ENCODE measurements at places on chromosomes 12 and 14.

GRCh38 chr14:99685596-99685995 lies 1.5 kb downstream of the CYP46A1 start:
- DNase-seq: no peak

DNA sequence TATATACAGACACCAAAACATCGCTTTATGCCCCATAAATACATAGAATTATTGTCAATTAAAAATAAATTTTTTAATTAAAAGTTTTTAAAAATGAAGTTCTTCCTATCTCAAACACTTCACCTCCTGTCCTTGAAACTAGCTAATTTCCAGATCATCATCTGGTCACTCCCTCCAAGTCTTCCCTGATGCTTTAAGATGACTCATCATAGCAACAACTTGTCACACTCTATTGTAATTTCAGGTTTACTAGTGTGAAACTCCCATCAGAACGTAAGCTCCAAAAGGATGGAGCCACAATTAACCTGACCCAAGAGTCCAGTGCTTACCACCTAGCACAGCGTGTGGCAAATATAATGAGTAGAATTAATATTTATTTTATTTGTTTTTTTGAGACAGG lies 16.3 kb downstream of the GXYLT1 start:
- DNase-seq: no peak

DNA sequence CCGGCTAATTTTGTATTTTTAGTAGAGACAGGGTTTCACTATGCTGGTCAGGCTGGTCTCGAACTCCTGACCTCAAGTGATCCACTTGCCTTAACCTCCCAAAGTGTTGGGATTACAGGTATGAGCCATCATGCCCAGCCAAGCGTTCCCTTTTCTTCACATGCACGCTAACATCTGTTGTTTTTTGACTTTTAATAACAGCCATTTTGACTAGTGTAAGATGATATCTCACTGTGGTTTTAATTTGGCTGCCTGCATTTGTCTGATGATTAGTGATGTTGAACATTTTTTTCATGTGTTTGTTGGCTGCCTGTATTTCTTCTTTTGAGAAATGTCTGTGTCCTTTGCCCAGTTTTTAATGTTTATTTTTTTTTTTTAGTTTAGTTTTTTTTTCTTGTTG lies 10.2 kb upstream of the YARS2 start:
- DNase-seq: no peak

GRCh38 chr14:100305324-100306100 lies 732 bp downstream of the SLC25A29 start:
- peak; percentile 60 for DNase-seq

GRCh38 chr12:128783129-128783574 lies 40.6 kb downstream of the SLC15A4 start:
- DNase-seq: no peak

DNA sequence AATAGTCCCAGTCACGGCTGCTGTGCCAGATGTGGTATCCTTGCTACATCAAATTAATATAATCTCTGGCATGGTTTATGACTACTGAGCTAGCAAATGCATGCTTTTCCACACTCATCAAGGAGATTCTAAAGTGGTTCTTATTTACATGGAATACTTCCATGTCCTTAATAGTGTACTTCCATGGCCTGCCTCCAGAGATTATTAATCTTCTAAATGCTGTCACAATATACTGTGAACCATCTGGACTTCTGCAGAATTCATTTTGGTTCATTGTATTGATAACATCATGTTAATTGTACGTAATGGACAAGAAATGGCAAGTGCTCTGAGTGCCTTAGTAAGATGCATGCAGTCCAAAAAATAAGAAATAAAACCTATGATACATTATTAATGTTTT lies 230.8 kb downstream of the NUAK1 start:
- no peak for DNase-seq

GRCh38 chr14:100278702-100279101 lies 27.5 kb downstream of the SLC25A29 start:
- DNase-seq: no peak

GRCh38 chr14:24432259-24433131 lies 2.7 kb downstream of the KHNYN start:
- no peak for DNase-seq

- no peak for DNase-seq
Measured at GRCh38 chr12:12896260-12896659, 4.9 kb downstream of the GPRC5A start.

DNA sequence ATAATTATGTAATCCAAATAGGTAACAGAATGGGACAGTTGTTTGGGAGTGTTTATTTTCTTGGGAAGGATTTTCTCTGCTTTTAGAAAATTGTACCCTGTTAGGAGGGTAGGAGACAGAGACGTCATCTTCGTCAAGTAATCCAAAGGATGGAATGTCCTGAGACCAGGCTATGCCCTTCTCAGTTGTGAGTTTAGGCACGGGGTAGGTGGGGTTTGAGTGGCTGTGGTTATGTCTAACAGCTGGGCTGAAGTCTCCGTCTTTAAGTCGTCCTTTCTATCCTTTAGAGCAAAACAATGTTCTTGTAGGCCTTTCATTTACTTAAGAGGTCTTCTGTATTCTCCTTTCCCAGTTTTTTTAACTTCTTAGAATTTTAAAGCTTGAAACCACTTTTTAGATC lies 5.7 kb downstream of the SOCS2 start:
- DNase-seq: no peak

DNA sequence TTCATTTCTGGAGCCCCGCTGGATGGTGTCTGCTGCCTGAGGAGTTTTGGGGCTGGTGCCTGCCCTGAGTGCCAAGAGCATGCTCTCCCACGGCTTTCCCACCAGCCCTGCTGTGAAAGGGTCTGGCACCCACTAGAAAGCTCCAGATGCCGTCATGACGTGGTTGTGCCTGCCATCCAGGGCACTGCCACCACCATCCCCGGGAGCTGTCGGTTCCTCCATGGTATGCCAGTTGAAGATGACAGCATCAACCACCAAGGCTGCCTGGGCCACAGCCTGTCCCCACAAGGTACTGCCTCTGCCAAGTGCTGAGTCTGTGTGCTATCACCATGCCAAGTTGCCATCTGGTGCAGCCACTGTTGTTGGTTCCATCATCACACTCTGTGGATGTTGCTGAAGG lies 85.9 kb downstream of the TTC8 start:
- no peak for DNase-seq

- no peak for DNase-seq
Measured at GRCh38 chr14:72739446-72740405, 154.2 kb downstream of the DPF3 start.

- DNase-seq: no peak
Measured at GRCh38 chr14:29752221-29752923, 175.3 kb downstream of the PRKD1 start.

GRCh38 chr12:122867691-122868461 lies 28.0 kb downstream of the VPS37B start:
- no peak for DNase-seq

DNA sequence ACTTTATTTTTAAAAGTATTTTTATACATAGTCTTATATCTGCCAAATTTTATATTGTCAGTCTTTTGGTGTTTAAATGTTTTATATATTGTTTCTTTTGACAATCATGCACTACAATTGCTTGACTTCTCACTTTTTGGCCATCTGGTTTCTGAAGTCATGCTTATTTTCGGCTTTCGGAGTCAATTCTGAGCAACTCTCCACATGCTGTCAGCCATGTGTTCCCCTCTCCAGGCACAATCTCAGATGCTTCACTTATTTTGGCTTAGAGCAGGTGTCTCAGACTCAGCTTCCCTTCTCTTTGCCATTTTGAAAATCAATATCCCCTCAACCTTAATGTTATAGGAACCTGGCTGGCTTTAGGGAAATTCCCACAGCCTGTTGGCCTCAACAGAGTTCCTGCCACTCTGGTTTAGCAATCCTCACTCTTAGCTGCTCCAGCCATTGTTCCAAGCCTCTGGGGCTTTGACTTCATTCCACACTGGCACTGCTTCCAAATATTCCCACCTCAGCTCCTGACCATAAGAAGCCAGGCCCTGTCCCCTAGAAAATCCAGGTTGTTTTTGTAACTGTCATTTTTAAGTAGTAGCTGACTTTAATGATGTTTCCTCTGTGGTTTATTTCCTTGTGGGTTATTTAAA lies 125.5 kb upstream of the FAR2 start:
- DNase-seq: no peak

- no peak for DNase-seq
Measured at GRCh38 chr12:27650011-27650410, 46.2 kb upstream of the REP15 start.

GRCh38 chr12:123723765-123724164 lies 11.6 kb downstream of the ATP6V0A2 start:
- DNase-seq: no peak

GRCh38 chr14:61992926-61993325 lies 230.7 kb downstream of the SNAPC1 start:
- DNase-seq: no peak

DNA sequence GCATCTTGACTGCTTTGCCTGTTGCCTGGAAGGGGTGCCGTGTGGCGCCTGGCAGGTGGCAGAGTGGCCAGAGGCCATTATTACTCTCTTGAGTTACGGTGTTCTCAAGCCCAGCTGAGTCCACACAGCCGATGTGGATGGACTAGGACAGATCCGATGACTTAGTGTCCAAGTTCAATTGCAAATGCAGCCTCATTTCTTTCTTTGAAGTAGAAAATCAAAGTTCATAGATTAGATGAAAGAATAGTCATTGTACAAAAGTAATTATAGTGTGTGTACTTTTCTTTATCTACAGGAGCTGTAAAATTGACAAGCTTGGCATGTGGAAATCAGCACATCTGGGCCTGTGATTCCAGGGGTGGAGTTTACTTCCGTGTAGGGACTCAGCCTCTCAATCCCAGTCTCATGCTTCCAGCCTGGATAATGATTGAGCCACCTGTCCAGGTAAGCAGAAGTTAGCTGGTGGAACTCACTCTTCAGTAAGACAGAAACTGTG lies 44.7 kb downstream of the ANKRD9 start:
- no peak for DNase-seq

GRCh38 chr14:58309086-58309485 lies 10.7 kb downstream of the ARID4A start:
- no peak for DNase-seq

DNA sequence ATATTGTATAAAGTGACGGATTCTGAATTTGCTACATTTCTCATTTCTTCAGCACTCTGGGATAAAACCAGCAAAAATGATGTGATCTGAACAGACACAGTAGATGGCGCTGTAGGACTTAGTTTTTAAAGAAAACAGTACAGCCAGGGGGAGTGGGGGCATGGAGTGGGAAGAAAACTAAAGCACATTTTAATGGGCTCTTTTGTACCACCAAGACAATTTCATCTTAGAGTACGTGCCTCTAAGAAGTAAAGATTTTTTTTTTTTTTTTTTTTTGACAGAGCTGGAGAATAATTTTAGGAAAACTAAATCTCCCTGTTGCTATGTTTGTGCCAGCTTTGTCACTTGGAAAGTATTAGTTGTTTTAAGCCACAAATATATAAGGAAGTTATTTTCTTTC lies 124.4 kb downstream of the RAD51B start:
- DNase-seq: no peak

GRCh38 chr14:52325630-52326029 lies 11.5 kb downstream of the PTGER2 start:
- no peak for DNase-seq

DNA sequence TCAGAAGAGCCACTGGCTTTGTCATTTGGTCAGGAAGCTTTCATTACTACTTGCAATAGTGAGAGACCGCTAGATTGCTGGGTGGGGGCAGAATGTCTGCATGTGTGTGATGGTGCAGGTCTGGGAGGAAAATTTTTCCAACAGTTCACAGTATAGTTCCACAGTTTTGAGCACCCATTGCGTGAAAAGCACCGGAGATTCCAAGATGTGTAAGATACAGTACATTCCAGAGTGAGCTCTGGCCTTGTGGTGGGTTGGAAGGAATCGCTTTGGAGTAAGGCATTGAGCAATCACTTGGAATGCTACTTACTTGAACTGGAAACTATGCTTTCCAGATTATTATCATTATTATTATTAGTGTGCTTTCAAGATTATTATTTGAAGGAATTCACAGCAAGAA lies 47.6 kb upstream of the FRMD6 start:
- DNase-seq: no peak

DNA sequence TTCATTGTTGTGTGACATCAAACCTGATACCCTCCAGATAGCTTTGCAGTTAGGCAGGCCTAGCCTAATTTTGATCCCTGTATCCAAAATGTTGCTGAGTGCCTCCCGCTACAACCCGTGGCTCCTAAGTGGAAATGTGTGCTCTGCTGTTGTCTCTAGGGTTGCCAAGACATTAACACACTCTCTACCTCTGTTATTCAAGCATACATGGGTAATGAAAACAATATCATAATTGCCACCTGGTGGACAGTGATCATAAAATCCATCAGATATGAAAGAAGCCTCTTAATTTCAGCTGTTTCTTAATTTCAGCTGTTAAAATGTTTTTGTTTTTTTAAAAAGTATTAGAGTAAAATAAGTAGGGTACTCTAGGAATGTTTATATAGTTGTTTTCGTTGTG lies 93.5 kb downstream of the PLEKHA5 start:
- DNase-seq: no peak

Data from stimulated activated CD8-positive, alpha-beta memory T cell treated with anti-CD3 and anti-CD28 coated beads, Interleukin-12 subunit alpha, Interleukin-12 subunit beta, amount 100 ng/mL, for 4 hours (primary cell).